ENCODE measurements at places on chromosomes 4 and X. TPM values are rescaled to one million over a fixed set of nuclear protein-coding genes. Genes with fewer than 3 reads are reported as not detected.

The DRD5 gene
- 1.4 TPM for total RNA-seq

The LPAR4 gene
- 7.6 TPM for total RNA-seq

The ARX gene
- total RNA-seq = 0.55 TPM

The DCLK2 gene
- total RNA-seq = 48.7 TPM

The SPARCL1 gene
- total RNA-seq = 261 TPM

The OPRPN gene
- total RNA-seq = 9.1 TPM

The PPARGC1A gene
- total RNA-seq = 40.5 TPM

The MAGEC1 gene
- total RNA-seq = not detected

All from camera-type eye (tissue), 1 donor.